ENCODE measurements at places on chromosomes 3 and 15. TPM values are rescaled to one million over a fixed set of nuclear protein-coding genes. Genes with fewer than 3 reads are reported as not detected.

The DZIP3 gene
- 23.1 TPM for total RNA-seq

The EAF1 gene
- 24.9 TPM for total RNA-seq

The ZNF80 gene
- not detected for total RNA-seq

The MAP6D1 gene
- 4.9 TPM for total RNA-seq

The SERPINI2 gene
- total RNA-seq = 0.86 TPM

The CYP1A2 gene
- total RNA-seq = not detected

The MAP2K5 gene
- total RNA-seq = 19.6 TPM

The C3orf49 gene
- not detected for total RNA-seq

The PLA2G4D gene
- total RNA-seq = not detected

The TOP2B gene
- total RNA-seq = 170 TPM

The FAM227B gene
- 7.1 TPM for total RNA-seq

The PCYT1A gene
- 30.2 TPM for total RNA-seq

The GALNT15 gene
- not detected for total RNA-seq

The IQCB1 gene
- 47.2 TPM for total RNA-seq

The PRKAR2A gene
- 49.6 TPM for total RNA-seq

The CCRL2 gene
- total RNA-seq = not detected

The WDR93 gene
- not detected for total RNA-seq

The TTC21A gene
- total RNA-seq = 8.2 TPM

The PPP2R3A gene
- 17.1 TPM for total RNA-seq

The ANKRD63 gene
- total RNA-seq = not detected

The PCLAF gene
- 84.3 TPM for total RNA-seq

The CHRM5 gene
- total RNA-seq = not detected

The LRRC31 gene
- total RNA-seq = not detected

The PDE12 gene
- total RNA-seq = 20.0 TPM

The SAMMSON gene
- total RNA-seq = not detected

The PAQR9 gene
- 1.9 TPM for total RNA-seq

The ABHD17C gene
- 23.5 TPM for total RNA-seq

The PLS1 gene
- 5.6 TPM for total RNA-seq

The BLM gene
- 47.8 TPM for total RNA-seq

All from neural crest cell (in vitro differentiated cells).